Stimulated activated CD4-positive, alpha-beta T cell treated with anti-CD3 and anti-CD28 coated beads, Interleukin-1b, Interleukin-23, amount 100 ng/mL, for 48 hours (primary cell): ENCODE measurements at places on chromosomes 3 and 15.

GRCh38 chr3:123352134-123352554 is 96.7 kb downstream of the ADCY5 start:
- no peak for DNase-seq

DNA sequence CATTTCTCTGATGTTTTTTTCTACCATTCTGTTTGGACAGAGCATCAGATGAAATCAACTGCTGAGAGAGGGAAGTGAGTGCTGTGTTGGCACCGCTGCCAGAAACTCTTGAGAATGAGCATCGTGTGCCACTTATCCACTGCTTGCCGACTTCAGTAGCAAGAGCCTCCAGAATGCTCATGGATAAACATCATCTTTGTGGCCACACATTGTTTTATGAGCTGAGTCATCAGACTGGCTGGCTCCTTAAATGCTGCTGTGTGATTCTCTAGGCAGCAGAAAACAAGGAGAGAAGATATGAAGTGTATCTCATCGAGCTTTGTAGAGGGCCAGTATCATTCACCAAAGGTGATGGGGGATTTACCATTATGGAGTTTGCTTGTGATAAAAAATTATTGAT is 3.4 kb upstream of the DOCK3 start:
- DNase-seq, result no peak

GRCh38 chr15:68158046-68158628 is 47.0 kb downstream of the CALML4 start:
- DNase-seq, result no peak

DNA sequence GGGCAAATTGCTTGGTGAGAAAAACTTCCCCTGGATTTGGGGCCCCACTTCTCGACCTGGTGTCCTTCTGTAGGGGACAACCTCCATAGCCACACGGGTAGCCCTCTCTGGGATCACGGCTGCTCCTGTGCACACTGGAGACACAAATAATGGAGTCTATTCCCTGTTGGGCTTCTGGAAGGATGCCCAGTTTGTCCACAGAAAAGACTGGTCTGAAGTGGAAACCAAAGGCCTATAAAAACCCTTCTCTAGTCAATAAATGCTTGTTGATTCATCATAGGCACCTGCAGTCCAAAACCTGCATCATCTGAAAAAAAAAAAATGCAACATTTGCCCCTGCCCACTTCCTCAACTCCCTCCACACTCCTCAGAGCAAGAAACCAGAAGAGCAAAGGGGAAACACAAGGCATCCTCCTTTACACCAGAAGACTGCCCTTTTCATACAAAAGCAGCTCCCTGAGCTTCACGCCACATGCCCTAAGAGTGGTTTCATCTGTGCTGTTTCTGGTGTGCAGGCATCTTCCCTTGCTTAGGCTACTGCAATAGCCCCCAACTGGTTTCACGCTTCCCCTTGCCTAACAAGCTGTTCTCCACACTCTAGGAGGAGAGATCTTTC is 36.3 kb downstream of the SRGAP3 start:
- DNase-seq, result no peak

DNA sequence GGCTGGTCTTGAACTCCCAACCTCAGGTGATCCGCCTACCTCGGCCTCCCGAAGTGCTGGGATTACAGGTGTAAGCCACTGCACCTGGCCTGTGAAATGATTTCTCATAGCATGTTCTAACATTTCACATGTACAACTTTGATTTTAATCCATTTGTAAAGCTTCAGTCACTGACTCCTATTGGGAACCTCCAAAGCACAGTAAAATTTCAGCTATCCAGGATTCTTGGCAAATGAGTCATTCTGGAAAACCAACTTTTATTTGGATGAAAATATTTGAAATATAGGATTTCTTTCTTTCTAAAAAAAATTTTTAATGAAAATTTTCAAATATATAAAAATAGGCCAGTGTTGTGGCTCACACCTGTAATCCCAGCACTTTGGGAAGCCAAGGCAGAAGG is 2.7 kb upstream of the LMAN1L start:
- DNase-seq, result no peak

DNA sequence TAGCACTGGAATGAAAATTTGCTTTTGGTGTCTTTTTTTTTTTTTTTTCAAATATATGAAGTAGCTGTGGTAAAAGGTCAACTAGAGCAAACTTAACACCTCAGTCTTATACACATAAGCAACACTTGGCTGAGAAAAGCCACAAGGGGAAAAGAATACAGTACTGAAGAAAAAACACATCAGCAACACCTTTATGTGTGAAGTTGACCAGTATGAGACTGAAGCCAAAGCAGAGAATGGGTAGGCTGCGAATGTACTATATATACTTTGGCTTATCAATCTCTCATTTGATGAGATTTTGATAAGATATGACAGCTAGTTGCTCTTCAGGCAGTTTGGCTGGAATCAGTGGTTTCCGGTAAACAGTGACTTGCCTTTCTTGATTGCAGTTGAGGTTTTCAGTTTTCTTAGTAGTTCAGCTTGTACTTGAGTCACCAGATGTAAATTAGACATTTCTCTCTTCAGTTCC is 22.0 kb upstream of the ZCWPW2 start:
- DNase-seq, result peak; percentile 28

- DNase-seq, result no peak
Measured at GRCh38 chr15:59313641-59314332, 58.9 kb downstream of the MYO1E start.

- DNase-seq, result no peak
Measured at GRCh38 chr3:118544458-118544857, 490.2 kb downstream of the IGSF11 start.

DNA sequence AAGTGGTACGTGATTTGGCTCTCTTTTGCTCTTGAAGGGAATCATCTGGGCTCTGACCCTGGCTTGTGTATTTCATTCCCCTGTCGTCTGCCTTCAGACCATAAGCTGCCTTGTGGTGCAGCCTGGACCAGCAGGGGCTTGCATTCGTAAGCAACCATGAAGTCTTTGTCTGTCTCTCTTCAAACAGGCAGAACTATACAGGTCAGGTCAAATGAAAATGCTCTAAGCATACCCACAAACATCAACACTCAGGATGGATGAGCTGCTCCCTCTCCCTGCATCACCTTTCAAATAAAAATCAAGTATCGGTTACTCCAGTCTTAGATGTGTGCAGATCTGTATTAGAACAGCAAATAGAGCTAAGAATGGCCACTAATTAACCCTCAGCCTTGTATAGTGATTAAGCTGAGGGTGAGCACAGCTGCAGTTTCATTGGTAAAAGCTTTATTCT is 268.6 kb upstream of the UBE2E1 start:
- no peak for DNase-seq

DNA sequence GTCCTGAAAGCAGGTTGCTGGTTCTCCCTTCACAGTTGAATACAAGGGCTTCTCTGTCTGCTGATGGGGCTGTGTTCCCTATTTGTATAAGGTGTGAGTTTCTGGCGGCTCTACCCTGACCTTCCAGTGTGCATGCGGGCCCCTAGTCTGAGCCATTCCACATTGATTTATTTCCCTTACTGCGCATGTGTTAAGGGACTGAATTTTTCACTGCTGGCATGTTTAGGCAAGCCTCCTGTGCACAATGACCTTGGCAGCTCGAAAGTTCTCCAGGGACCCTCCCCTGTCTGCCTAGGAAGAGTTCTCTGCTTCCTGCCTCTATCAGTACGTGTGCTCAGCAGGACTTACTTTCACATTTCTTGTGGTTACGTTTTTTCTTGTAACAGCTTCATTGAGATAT is 11.4 kb downstream of the TRAK1 start:
- DNase-seq, result no peak

GRCh38 chr3:114406286-114406685 is 112.5 kb downstream of the TIGIT start:
- DNase-seq, result no peak

DNA sequence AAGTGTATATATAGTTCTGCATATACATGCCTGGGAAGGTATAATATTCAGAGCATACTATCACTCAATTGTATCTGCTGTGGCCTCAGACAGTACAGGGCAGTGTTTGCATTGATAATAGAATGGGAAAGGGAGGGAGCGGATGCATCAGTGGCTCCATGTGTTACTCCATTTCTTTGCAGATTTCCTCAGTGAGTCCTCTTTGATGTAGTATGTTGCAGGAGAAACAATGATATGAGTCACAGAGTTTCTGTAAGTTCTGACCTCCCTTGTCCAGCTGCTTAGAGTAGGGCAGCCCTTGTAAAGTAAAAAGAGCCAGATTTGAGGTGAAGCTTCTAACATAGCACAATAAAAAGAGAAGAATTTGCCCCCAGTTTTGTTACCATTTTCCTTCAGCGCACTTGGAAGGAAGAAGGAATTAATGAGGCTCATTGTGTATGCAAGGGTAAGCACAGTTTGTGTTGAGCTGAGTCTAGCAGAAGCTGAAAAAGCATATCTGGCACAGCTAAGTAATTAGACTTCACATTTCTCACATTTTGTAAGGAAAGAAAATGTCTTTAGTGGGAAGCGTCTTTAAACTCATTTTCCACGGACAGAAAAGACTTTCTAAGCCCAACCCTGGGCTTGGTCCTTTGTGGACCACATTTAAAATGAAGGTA is 555.8 kb upstream of the IL12A start:
- no peak for DNase-seq

GRCh38 chr3:58391156-58391865 is 42.3 kb downstream of the PDHB start:
- DNase-seq, result no peak

GRCh38 chr15:36468746-36469145 is 110.7 kb upstream of the CDIN1 start:
- no peak for DNase-seq

GRCh38 chr15:73899197-73900094 is 26.1 kb downstream of the TBC1D21 start:
- DNase-seq, result no peak

- no peak for DNase-seq
Measured at GRCh38 chr3:54856271-54856670, 71.6 kb downstream of the LRTM1 start.

- DNase-seq, result no peak
Measured at GRCh38 chr15:87348746-87349145, 907.8 kb downstream of the NTRK3 start.

GRCh38 chr3:121232309-121233225 is 313.2 kb downstream of the POLQ start:
- no peak for DNase-seq

DNA sequence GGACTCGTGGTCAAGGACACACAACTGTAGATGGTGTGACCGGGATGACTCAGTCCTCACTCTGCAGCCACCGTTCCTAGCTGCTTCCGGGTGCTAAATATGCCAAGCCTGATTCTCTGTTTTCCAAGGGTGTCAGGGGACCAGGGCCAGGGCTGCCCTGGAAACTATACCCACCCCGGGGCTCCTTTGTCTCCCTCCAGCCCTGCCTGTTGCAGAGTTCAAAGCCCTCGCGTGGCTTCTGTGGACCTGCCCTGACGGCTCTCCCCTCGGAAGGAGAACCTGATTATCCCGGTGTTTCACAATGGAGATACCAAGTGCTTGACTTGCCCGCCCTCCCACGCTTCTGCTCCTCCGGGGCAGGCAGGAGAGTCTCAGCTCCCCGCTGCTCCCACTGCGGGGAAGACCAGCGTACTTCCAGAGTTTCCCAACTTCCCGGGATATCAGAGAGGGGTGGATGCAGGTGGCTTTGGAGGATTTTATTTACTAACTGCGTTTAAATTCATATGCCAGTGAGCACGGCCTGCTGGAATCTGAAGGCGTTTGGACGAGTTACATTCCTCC is 125.0 kb downstream of the ASB7 start:
- no peak for DNase-seq

DNA sequence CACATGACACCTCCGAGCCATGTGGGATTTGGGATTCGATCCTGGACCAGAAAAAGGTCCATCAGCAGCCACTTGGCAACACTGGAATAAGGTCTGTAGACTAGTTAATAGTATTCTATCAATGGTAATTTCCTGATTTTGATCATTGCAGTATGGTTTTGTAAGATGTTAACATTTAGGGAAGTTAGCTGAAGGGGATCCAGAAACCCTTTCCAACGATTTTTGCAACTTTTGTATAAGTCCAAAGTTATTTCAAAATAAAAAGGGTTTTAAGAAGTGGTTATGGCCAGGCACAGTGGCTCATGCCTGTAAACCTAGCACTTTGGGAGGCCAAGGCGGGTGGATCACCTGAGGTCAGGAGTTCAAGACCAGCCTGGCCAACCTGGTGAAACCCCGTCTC is 10.2 kb downstream of the BDH1 start:
- no peak for DNase-seq

DNA sequence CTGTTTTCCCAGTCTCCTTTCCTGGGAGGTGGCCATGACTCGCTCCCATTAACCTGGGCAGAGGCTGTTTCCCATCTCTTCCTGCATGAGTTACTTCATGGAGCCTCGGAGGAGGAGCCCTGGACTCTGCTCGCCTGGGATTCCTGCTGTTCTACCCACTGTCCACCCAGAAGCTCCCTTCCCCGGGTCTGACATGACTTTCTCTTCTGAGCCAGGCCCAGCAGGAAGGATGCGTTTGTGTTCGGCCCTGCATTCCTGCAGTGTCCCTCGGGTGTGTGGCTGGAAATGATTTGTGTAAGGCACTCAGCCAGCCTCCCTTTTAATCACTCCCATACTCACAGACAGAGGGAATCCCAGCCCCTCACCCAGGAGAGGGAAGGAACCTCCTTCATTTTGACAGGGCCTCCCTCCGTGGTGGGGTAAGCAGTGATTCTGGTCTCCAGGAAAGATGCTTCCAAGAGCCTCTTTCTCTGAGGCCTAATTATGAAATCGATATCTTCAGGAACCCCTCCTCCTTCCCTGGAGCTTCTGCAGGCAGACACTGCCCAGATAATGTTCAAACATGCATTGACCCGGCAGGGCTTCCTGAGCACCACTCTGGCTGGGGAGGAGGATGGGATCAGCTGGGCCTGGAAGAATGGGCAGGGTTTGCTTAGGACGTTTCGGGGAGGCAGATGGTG is 41.6 kb upstream of the DLG1 start:
- DNase-seq, result no peak

GRCh38 chr15:75178171-75178937 is 23.3 kb upstream of the C15orf39 start:
- DNase-seq, result no peak

DNA sequence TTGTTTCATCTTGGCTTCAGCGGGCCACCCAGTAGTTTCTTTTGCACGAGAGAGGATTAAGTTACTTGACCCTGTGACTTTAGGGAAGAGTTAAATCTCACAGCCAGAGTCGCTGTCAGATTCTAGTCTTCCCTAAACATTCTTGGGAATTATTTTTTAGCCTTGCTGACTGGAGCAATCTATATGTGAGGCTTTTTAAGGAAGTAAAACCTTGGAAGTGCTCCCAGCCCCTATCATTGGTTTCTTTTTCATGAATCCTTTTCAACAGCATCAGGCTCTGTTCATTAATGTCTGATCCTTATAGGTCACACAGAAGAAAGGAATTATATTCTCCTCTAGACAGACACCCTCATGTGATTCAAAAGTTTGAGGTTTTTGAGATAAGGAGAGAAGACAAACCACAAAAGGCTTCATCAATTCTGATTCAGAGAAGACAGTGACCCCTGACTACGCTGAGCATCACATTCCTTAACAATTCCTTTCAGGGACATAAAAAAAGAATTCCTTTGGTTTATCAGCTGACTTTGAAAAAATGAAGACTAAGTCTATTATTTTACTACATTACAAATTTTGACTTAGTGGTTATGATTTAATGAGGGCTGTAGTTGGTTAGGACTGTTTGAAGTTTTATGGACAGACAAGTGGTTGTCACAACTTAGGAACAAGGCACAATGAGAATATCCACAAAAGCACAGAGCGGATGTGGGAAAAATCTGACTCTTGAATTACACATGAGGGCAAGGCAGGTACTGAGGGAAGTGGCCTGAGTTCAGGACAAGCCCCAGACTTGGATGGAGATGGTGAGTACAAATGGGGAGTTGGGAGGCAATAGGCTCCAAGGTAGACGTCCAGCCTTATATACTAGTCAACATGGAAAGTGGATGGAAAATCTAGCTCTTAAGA is 171.1 kb upstream of the STT3B start:
- DNase-seq, result no peak
